ENCODE measurements at places on chromosomes 2 and 18.

DNA sequence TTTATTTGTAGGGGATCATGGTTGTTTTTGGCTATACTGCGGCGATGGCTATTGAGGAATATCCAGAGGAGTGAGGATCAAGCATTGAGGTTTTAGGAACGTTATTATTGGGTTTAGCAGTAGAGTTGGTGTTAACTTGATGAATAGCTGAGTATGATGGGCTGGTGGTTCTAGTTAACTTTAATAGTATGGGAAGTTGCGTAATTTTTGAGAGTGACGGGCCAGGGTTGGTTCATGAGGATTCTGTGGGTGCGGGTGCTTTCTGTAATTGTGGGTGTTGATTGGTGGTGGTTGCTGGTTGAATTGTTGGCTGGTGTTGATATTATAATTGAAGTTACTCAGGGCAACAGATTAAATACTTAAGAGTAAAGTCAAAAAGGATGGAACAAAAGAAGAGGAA is 6.0 kb upstream of the RAB6D start:
- no peak for DNase-seq

- no peak for DNase-seq
Observed at GRCh38 chr2:209525331-209525730, 101.5 kb downstream of the MAP2 start.

GRCh38 chr2:112137516-112138158 is 548 bp upstream of the FBLN7 start:
- DNase-seq, result no peak

- no peak for DNase-seq
Observed at GRCh38 chr2:133459590-133459989, 108.7 kb downstream of the NCKAP5 start.

DNA sequence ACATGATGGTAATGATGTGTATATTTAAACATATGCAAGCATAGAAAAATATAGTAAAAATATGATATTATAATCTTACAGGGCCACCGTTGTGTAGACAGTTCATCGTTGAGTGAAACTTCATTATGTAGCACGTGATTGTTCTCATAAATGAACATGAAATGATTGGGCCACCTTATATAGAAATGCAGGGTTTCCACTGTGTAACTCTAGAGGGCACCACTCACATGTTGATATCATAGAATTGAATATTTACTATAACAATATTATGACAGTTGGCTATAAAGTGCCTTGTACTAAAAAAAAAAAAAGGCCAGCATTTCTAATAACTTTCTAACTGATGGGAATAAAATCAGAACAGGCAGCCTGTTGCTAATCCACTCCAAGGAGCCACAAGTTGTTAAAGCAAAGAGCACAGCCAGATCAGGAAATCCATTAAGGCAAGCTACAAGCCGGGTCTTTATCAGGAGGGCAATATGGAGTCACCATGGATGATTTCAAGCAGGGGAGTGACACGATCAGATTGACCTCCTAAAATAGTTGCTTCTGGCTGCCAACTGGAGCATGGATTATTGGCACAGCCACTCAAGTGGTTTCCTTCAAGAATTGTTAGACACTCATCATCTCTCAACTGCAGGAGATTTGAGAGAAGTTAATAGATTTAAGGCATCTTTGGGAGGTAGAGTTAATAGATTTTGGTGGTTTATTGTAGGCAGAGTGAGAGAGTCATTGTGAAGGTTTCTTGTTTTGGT is 16.7 kb downstream of the IL1F10 start:
- DNase-seq, result no peak

GRCh38 chr2:71790226-71791060 is 337.1 kb downstream of the DYSF start:
- no peak for DNase-seq

DNA sequence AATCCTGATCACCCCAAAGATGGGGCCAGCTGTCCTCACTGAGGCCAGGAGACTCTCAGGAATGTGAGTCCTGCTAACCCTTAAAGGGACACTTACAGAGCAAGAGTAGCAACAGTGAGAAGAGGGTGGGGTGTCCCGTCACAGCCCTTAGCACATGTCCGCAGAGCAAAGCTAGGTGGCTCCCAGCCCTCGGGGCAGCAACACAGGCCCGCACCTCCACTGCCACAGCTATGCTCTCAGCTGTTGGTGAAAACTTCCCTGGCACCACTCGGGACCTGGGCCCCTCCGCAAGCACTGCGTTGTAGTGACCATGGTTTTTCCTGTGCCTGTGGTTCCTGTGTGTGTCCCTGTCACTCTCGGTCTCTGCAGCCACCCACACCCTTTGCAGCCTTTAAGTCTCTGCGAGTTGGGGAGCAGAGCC is 76.4 kb upstream of the UXS1 start:
- no peak for DNase-seq

- no peak for DNase-seq
Observed at GRCh38 chr18:61628085-61628484, 264.7 kb downstream of the RNF152 start.

- no peak for DNase-seq
Observed at GRCh38 chr18:49520661-49521145, 33.7 kb upstream of the C18orf32 start.

DNA sequence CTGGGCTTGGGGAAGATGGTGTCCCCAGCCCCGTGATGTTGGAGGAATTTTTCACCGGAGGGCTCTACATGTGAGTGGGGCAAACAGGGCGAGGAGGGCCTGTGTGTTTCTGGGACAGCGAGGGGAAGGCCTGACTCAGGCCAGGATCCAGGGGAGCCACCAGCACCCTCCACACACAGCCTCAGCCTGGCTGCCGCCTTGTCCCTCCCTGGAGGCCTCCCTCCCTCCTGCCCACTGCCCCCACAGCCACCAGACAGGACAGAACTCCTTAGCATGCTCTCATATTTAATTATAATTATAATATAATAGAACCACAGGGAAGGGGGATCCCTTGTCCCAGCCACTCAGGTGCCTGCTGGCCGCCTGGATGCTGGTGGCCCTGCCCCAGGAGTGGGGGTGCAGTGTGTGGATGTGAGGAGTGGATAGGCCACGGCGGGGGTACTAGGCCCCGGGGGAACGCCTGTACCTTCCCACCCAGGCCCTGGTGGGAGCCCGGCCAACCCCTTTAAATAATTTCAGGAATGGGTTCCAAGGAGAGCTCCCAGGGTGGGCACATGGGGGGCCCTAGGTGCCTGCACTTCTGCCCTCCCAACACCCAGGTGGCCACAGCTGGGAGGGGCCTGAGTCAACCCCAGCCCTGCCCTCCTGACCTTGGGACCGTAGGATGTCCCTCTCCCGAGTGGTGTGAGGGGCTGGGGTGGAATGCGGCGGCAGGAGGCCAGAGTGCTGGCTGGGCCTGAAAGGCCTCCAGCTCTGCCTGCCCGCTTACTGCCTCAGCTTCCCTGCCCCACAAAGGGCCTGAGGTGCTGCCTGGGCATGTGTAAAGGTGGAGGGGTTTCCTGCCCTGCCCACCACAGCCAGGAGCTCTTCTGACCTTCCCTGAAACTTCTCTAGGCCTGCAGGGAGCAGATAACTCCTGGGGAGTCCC is 8.8 kb downstream of the PDCD1 start:
- no peak for DNase-seq

Data from activated naive CD4-positive, alpha-beta T cell (primary cell).